Transverse colon (tissue), 4 donors: ENCODE measurements at places on chromosomes 7 and 10.

DNA sequence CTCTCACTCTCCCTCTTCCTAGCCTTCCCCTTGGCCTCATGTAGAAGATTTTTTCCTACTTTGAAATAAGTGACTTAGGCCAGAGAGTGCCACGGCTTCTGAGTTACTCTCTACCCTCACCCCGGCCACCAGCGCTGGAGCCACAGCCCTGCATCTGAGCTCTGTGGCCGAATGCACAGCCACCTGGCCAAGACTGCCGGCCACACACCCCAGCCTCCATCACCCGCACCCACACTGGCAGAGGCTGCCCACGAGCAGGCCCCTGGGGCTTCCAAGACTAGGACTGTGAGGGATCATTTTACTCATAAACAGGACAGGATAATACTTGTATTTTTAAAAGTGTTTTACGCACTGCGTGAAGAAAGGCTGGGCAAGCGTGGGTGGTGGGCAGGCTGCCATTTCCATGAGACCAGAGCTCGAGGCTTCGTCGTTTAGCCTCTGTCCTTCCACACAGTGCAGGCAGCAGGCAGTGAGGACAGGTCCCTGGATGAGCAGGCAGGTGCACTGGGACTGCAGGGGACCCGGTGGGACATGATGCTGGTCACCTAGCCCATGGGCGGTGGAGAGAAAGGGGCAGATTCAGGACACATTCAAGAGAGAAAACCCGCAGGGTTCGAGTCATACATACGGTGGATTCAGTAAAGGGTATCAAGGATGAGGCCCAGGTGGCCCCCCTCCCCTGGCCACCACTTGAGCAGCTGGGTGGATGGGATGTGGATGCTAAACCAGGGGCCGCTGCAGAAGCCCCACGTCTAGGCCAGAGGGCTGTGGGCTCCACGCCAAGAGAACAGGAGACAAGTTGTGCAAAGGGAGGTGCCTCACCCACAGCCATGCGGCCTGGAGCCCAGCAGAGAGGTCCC is 35.5 kb upstream of the RNF32 start:
- no peak for DNase-seq

DNA sequence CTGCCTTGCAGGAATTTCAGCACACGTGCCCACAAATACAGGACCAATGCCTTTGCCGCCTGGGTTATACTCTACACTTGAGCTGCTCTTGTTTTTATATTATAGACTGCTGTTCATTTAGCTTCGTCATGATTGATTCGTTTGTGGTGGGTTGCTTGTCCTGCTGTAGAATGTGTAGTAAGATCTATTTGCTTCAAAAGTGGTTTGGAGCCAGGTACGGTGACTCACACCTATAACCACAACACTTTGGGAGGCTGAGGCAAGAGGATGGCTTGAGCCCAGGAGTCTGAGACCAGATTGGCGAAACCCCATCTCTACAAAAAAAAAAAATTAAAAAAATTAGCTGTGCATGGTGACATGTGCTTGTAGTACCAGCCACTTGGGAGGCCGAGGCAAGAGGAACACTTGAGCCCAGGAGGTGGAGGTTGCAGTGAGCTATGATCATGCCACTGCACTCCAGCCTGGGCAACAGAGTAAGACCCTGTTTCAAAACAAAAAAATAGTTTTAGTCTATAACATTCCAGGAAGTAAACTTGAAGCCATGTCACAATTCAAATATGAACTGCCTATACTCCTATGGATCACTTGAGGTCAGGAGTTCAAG is 9.0 kb upstream of the RHBDD2 start:
- DNase-seq: no peak

GRCh38 chr10:32142646-32143045 is 86.4 kb upstream of the KIF5B start:
- no peak for DNase-seq

- no peak for DNase-seq
These were observed 90.5 kb downstream of the PLXNA4 start for GRCh38 chr7:132485600-132486273.

DNA sequence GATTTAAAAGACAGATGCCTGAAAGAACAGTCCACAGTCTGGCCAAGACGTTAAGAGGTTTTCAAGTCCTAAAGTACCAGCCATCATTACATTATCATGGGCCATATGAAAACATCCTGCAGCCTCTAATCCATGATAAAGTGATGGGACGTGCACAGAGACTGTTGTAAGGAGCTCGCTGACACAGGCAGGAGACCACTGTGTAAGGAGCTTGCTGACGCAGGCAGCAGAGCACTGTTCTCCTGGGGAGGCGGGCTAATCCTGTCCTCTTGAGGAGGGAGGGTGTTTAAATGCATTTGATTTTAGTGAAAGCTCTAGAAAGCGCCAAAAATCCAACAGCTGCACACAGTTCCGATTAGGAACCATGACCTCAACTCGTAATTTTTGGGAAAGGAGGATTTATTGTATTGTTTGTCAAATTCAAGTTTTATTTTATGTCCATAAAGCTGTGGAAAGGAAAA is 16.9 kb downstream of the SVIL start:
- no peak for DNase-seq

- DNase-seq: no peak
These were observed 36.6 kb downstream of the PRKAG2 start for GRCh38 chr7:151840088-151840910.

- no peak for DNase-seq
These were observed 23.4 kb upstream of the NME8 start for GRCh38 chr7:37825038-37825437.

- DNase-seq: no peak
These were observed 289.4 kb upstream of the LRRN3 start for GRCh38 chr7:110801502-110801901.

- DNase-seq: no peak
These were observed 110.7 kb upstream of the CARD11 start for GRCh38 chr7:3154317-3154716.

GRCh38 chr7:144384071-144384470 is 19.4 kb downstream of the NOBOX start:
- peak; percentile 56 for DNase-seq

DNA sequence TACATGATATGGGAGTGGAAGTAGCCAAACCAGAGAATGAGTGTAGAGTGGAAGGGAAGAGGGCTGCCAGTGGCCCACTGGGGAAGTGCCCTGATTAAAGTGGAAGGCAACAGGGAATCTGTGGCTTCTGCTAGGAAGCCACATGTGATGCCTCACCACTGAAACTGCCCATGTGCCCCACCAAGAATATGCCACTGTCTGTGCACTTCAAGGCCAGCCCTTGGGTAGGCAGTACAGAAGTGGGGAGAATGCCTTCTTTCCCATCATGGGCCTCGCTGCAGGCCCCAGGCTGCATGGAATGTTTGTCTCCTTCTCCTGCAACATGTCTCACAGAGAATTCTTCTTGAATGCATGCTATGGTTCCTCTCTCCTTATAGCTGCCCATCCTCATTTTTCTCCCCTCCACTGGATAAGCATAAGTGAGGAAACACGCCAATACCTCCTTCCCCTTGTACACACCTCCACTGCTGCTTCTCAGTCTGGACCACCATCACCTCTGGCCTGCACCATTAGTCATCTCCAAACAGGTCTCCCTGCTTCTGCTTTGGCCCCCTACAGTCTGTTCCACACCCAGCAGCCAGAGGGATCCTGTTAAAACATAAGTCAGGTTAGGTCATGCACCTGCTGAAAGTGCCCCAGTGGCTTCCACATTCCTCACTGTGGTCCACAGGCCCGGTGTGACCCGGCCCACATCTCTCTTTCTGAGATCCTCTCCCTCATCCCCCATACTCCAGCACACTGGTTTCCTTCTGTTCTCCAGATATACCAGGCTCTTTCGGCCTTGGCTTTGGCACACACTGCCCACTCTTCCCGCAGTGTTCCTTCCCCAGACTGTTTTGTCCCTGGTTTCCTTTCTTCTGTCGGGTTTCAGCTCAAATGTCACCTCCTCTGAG is 37.1 kb downstream of the SNX10 start:
- DNase-seq: no peak

DNA sequence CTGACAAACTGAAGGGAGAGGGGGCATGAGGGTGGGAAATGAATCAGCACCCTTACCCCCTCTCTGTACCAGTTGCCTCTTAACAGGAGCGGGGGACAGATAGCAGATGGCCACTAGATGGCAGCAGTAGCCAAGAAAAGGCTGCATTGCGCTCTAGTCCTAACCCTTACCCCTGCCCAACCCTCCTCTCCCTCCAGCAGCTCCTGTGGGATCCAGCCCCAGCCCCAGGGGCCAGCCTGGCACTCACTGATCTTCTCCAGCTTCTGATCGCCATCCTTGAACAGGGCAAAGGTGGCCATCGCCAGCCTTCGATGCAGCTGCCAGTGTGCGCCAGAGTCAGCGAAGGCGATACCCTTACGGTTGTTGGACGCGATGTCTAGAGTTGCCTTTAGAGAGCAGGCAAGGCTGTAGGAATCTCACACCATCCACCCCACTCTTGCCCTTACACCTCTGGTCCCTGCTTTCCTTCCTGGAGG is 2.2 kb downstream of the CYP17A1 start:
- peak; percentile 78 for DNase-seq

GRCh38 chr10:103238506-103239252 is 7.0 kb upstream of the RPEL1 start:
- DNase-seq: peak; percentile 80

GRCh38 chr7:134365341-134366054 is 48.8 kb upstream of the SLC35B4 start:
- DNase-seq: no peak

DNA sequence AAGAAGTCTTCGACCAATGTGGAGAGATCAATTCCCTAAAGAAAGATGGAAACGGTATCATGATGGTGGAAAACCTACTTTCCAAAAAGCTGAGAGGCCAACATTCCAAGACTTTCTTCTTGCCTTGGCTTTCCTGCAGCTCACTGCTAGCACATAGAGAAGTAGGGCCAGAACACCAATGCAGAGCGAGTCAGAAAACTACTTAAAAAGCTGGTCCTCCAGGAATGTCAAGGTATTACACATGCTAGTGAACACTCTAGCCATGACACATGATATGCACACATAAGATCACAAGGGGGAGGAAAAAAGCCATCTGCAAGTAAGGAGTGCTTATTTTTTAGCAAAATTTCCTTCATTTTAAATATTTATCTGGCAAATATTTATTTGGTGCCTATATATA is 22.7 kb downstream of the GPAM start:
- DNase-seq: no peak

- no peak for DNase-seq
These were observed 169.3 kb downstream of the FAM107B start for GRCh38 chr10:14605231-14605925.

DNA sequence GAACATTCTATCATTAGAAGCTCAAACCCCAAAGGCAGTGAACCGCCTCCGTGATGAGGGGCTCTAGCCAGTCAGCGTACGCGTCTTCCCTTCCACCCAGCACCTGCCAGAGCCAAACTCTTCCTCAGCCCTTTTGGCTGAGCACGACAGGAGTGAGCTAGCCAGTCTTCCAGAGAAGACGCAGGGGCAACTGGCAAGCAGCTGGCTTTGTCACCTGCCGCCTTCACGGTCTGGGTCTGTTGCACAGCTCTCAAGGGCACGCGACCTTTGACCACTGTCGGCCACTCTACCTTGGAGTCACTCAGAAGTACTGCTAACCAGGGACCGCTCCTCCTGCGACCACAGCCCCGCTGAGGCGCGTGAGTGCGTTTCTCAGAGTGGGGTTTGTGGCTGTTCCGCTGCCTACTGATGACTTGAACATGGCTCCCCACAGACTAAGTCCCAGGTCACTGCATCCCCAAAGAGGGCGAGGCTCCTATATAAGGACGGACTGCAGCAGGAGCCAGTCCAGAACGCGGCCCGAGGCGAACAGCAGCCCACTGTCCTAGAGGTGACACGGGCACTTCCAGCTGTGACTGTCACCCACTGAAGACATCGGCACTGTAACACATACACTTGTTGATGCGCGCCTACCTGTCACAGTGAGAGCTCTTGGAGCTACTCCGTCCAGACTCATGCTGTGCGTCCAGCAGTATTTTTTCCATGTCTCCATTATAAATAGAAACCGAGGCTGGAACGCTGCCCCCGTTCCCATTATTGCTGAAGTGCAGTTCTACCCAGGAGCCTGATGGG is 8.4 kb downstream of the BNIP3 start:
- no peak for DNase-seq

DNA sequence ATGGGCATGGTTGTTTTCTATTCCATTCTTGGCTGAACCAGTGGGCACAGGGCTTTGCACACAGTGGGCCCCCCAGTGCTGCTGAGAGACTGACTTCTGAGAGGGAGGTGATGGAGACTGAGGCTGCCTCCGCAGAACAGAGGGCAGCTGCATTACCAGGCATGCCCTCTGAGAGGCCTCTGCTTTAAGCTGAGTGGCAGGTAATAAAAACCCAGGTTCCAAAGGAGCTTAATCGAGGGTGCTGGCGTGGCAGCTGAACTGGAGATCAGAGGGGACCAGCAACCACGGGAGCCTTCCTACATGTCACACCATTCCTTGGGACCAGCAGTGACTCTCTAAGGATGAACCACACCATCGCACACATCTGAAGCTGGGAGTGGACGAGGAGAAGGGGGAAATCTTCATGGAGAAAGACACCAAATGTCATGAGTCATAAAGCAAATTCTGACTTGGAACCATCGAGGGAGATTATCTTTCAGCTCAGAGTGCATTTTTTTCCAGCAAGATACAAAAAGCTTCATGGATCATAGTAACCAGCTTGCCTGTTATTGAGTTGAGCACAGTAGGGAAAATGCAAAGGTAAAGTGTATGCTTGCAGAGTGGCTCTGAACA is 24.6 kb downstream of the HIPK2 start:
- peak; percentile 35 for DNase-seq

GRCh38 chr7:130721486-130722277 is 12.3 kb downstream of the KLF14 start:
- DNase-seq: peak; percentile 55

DNA sequence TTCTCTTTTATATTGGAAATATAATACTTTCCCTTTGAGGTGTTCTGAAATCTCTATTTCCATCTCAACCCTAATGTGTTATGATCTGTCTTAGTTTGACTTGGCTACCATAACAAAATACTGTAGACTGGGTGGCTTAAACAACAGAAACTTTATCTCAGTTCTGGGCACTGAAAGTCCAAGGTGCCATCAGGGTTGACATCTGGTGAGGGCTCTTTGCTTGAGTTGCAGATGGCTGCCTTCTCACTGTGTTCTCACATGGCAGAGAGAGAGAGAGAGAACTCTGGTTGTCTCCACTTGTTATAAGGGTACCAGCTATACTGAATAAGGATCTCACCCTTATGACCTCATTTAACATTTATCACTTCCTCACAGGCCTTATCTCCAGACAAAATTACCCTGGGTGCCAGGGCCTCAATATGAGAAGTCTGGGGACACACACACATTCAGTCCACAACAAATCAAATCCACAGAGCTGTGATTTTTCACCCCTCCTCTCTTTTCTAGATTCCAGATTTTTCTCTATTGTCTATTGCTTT is 104.5 kb downstream of the SRI start:
- no peak for DNase-seq

- peak; percentile 63 for DNase-seq
These were observed 23.3 kb downstream of the MYOF start for GRCh38 chr10:93458821-93459257.
